EH (cell line): ENCODE measurements at places on chromosomes 6 and 20.

DNA sequence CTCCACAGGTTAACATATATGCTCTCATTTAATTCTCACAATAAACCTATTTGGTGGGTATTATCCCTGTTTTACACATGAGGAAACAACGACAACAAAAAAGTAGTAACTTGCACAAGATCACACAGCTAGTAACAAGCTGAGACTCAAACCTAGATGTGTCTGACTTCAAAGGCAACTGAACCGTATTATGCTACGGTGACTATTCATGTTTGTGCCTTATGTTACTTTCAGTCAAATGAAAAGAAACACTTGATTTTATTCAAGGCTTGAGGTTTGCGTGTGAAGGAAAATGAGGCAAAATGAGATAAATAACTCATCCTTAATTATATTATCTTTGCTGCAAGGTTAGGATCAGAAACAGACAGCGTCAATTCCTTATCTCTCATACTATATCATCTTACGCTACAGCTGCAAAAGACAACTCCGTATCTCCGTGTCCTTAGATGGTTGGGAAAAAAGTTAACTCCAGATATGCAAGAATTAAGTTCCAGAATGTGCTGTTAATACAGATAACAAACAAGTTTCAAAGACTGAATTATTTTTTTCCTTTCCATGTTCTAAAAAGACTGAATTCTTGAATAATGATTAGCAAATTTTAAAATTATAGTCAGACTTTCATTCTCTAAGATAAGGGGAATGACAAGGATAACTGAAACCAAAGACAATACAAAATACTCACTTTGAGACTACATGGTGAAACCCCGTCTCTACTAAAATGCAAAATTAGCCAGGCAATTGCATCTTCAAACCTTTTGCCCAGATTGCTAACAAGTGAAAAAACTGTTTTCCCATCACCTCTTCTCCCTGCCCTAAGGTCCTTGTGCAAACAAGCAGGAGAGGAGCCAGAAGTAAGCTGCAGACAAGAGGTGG is 27.8 kb downstream of the STAU1 start:
- DNase-seq, result no peak

DNA sequence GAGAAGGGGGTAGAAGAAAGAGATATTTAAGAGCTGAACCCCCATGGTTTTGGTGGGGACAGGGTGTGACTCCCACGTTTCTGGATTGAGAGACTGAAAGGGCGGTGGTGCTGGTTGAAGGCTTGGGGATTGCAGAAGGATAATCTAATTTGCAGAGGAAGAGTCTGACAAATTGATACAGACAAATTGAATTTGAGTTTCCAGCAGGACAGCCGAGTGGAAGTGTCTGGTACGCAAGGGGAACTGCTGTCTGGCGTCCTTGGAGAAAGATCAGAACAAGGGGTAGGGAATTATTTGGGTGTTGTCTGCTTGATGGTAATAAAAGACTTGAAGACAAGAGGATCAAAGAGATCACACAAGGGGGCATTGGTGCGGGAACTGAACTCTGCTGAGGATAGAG is 40.5 kb upstream of the MDGA1 start:
- DNase-seq, result no peak

GRCh38 chr6:3455147-3455568 is 1.7 kb downstream of the SLC22A23 start:
- DNase-seq, result no peak

DNA sequence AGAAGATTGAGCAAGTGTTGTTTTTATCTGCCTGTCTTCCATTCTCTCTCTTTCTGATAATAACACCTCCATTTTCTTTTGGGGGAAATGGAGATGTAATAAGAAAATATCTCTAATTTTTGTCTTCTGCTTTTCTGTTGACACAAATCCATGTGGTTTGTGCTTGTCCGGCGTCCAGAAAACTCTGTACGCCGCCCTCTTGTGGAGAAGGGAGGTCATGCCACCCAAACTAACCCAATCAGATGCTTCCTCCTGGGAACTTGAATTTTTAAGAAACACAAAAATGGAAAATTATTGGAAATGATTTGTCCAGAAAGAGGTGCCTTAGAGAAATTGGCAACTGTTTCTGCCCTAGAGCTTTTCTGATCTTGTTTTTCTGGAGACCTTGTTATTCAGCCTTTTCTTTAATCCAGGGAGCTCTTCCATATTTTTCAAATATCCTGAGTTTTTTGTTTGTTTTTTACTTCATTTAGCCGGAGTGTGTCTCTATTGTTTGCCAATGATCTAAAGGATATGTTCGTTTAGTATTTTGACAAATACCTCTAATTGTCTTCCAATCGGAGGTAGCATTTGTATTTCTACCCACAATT is 17.8 kb upstream of the FNDC1 start:
- DNase-seq, result peak; percentile 57

DNA sequence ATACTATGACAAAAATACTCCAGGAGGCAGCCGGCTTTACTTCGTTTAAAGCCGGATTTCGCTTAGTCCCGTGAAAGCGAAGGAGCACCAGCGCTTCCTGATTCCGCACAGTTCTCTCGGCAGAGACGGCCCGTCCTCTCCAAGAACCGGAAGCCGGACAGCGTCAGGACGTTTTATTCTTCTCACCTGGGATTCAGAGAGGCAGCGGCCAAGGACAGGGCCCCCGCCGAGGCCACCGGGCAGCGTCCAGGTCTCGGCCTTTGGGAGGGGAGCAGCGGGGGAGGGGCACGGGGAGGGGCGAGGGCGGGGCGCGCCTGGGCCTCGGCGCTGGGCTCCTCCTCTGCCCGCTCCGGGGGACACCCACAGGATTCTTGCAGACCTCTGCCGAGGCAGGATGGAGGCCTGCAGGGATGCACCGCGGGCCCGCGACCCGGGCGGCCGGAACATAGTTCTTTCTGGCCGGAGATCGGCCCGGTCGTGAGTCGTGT is 2.8 kb upstream of the DIDO1 start:
- DNase-seq, result peak; percentile 76

DNA sequence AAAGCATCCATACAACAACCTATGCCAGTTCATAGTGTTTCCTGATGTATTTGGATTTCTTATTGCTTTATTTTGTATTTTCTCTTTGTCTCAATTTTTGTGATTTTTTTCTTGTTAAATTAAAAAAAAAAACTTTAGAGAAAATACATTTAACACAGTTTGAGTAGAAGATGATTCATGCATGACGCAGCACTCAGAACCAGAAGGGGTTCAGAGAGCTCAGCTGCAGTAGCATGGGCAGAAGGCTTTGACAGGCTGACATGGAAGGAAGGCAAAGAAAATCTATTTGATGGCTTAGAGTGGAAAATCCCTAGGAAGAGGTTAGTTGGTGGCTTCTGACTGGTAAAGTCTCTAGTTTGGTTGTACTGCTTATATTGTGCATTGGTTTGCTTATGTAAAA is 207.2 kb upstream of the STXBP5 start:
- DNase-seq, result peak; percentile 75

GRCh38 chr6:165729307-165729936 is 66.4 kb upstream of the PDE10A start:
- no peak for DNase-seq

DNA sequence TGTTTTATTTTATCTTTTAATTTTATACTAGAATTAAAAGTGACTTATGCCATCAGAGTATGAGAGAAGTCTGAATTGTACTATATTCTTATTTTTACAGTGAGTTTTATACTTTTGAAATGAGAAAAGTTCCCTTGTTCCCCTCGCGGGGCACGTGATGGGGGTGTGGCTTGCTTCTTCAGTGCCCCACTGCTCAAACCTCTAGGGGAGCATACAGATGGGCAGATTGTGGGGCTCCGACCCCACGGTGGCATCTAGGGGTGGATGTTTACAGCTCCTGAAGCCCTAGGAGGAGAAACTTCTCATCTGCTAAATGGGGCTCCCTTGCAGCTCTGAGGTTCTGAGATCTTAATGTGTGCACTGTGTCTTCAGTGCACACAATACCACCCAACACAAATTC is 11.9 kb upstream of the MAS1L start:
- no peak for DNase-seq

DNA sequence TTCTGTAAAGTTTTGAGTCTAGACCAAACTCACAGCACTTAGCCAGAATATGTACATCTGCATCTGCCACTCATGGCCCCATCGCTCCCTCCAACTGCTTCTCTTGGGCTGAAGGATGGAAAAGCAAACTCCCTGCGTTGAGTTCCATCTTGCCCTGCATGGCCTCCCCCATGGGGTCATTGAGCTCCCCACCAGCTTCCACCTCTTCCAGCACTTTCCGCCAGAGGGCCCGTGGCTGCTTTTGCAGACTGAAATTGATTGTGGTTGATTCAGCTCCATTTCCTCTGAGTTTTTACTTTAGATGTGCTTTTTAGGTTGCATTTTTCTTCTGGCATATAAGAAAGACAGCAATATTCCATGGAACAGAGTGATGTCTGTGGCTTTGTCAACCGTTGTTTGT is 263.1 kb downstream of the ESR1 start:
- DNase-seq, result no peak

GRCh38 chr6:137680705-137681346 is 186.2 kb upstream of the TNFAIP3 start:
- peak; percentile 44 for DNase-seq

DNA sequence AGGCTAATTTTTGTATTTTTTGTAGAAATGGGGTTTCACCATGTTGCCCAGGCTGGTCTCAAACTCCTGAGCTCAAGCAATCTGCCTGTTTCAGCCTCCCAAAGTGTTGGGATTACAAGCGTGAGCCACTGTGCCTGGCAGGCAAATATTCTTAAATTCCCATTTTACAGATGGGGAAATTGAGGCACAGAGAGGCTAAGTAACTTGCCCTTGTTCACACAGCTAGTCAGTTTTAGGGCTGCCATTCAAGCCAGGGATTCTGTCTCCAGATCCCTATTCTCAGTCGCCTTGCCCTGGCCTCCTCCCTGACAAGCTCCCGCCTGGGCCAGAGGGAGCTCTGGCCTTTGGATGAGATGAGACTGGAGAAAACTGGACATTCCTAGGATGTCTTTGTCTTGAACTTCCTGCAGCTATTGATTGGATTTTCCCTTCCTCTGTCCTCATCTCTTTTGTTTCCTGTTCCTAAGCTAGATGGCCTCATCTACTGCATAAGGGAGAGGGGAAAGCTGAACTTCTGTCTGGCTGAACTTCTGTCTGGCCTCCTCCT is 90.5 kb downstream of the NDUFAF5 start:
- DNase-seq, result peak; percentile 43

DNA sequence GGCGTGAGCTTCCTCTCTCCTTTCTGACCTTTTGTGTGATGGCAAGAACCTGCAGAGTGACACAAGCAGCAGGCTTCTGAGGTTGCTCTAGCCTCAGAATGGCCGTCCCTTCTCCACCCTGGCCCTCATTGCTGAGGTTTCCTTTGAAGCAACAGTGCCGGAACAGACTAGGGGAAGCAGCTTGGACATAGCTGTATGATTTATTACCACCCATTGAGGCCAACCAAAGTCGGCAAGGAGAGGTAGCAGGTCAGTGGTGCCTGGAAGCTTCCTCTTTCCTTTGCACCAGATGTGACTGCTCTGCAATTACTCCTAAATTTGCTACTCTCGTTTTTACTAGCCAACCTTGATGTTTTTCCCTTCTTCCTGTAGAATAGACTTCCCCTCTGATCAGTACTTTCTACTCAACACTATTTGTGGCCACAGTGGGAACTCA is 31.4 kb downstream of the PTPN1 start:
- DNase-seq, result no peak

GRCh38 chr6:28771401-28772267 is 152.2 kb downstream of the TRIM27 start:
- DNase-seq, result no peak

DNA sequence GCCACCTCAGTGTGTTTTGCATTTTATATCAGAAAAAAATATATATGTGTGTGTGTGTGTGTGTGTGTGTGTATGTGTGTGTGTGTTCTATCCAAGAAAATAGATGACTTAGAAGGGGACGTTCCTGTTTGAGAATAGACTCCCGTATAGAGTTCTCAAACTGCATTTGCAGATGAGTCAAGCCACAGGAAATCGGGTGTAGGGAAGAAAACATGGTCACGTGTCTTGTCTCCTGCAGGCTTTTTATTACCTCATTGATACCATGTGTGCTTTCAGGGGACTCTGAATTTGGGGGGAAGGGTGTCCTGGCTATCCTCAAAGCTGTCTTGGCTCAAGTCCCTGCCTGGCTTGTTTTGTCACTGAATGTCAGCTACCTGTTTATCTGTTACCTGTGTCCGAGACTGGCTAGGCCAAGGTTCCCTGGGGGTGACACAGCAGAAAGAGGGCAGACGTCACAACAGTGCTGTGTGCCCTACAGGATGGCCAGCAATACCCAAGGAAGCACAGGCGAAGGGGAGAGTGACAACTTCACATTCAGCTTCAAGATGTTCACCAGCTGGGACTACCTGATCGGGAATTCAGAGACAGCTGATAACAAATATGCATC is 55.7 kb upstream of the NOP56 start:
- peak; percentile 28 for DNase-seq

- DNase-seq, result no peak
These were observed 468 bp downstream of the TRDN start for GRCh38 chr6:123636282-123636681.

GRCh38 chr6:39561536-39562266 is 163.5 kb downstream of the KIF6 start:
- no peak for DNase-seq

DNA sequence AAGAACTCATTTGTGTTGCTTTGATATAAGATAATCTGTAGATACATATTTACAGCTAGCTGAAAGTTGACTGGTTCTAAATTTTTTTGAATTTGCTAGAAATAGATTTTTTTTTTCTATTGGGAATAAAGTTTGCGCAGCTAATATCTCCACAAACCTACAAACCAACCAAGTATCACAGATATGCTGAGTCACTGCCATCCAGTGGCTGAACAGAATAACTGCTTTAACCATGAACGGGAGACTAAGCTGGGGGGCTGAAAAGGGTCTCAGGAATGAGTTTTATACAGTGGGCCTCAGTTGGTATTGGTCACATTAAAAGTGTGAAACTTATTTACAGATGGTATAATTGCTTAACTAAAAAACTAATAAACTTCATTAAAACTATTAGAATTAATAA is 326.7 kb upstream of the CNR1 start:
- DNase-seq, result peak; percentile 23

DNA sequence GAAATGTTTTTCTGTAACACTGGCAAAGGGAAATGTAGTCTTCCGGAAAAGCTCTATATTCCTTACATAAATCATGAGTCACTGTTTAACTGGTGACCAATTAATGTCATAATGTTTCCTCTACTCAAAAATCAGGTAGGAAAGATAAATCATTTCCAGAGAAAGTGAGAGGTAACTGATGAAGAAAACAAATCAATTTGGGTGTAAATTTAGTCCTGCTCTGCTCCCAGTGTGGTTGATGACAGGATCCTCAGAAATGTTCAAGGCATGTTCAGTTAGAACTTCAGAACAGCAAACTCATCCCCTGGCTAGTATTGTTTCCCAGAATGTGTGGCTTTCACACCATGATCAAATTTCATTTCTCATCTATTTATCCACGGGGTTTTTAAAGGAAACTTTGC is 38.8 kb upstream of the SPACA1 start:
- DNase-seq, result peak; percentile 7

- DNase-seq, result no peak
These were observed 37.0 kb downstream of the SYTL3 start for GRCh38 chr6:158686791-158687381.
